NCI-H187 treated with DMSO at 0.1 percent for 48 hours (cell line): ENCODE measurements at places on chromosomes 3 and 15.

- DNase-seq, result no peak
Measured at GRCh38 chr3:73618461-73618860, 6.3 kb downstream of the PDZRN3 start.

DNA sequence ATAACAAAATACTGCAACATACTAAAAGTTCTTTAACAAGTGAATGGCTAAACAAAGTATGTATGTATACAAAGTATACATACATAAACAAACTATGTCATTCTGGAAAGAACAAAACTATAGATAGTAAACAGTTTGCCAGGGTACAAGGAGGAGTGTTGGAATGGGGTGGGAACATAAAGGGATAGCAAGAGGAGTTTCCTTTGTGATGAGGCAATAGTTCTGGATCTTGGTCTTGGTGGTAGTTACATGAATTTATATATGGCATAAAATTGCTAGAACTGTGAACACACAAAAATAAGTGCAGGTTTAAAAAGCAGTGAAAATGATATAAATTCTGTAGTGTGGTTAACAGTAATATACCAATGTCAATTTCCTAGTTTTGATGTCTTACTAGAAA lies 22.0 kb downstream of the ZNF148 start:
- DNase-seq, result no peak

- DNase-seq, result no peak
Measured at GRCh38 chr15:72369964-72370363, 5.8 kb downstream of the HEXA start.

DNA sequence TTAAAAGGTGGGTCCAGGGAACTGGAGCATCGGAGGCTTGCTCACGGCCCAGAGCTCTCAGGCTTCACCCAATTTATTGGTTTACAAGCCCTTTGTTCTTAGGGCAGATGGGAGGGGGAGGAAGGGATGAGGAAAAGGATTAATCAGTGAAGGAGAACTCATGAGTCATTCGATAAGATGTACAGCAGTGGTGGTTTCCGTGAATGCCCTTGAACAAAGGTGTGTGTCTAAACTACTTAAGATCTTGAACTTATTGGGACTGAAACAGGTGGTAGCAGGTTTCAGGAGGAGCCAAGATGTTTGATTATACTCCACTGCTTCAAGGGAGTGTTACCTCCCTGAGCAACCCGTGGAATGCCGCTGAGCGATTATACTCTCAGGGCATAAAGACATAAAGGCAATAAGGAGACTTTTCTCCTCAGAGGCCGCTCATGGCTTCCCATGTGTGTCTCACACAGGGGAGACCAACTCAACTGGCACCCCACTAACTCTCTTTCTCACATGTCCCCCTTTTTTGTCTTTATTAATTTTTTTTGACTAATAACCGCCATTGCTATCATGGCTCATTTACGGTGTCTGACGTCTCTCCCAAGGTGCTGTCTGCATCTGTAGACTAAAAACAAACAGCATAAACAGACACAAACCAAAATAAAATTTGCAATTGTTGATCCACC lies 17.3 kb upstream of the SLC28A2 start:
- DNase-seq, result no peak

- no peak for DNase-seq
Measured at GRCh38 chr3:18556503-18557135, 131.5 kb upstream of the SATB1 start.

DNA sequence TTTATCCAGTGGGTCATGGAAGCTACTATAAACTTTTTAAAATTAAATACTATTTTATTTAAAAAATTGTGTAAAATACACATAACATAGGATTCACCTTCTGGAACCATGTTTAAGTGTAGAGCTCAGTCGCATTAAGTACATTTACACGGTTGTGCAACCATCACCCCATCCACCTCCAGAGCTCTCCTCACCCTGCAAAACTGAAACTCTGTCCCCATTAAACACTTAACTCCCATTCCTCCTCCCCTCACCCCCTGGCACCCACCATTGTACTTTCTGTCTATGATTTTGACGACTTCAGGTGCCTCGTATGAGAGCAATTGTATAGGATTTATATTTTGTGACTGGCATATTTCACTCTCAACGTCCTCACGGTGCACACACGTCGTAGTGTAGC lies 70.7 kb downstream of the APBA2 start:
- no peak for DNase-seq

GRCh38 chr3:111454551-111454950 lies 87.4 kb upstream of the CD96 start:
- no peak for DNase-seq

DNA sequence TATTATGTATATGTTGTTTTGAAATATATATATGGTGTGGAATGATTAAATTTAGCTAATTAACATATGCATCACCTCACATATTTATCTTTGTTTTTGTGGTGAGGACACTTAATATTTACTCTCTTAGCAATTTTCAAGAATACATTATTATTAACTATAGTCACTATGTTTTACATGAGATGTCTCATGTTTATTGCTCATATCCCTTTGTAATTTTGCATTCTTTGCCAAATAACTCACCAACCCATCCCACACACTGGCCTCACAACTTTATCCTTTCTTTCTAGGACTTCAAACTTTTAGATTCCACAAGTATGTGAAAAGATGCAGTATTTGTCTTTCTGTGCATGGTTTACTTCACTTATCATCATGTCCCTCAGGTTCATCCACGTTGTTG lies 950.2 kb upstream of the CADM2 start:
- no peak for DNase-seq
